NCI-H774 (cell line): ENCODE measurements at places on chromosomes 2 and 18.

DNA sequence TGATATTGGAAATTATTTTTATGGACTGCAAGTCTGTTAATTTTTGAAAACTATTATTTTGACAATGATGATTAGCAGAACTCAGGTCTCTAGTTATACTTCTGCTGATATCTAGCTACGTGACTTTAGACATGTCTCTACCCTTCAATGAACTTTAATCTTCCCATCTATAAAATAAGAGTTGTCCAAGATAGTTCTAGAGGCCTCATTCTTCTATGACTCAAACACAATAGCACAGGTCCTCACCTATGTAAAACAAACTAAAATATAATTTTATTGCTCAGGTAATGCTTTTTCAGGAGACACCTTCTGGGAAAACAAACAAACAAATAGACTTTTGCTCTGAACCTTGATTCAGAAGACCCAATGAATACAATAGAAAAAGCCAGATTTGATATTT is 544.4 kb upstream of the SETBP1 start:
- no peak for DNase-seq

DNA sequence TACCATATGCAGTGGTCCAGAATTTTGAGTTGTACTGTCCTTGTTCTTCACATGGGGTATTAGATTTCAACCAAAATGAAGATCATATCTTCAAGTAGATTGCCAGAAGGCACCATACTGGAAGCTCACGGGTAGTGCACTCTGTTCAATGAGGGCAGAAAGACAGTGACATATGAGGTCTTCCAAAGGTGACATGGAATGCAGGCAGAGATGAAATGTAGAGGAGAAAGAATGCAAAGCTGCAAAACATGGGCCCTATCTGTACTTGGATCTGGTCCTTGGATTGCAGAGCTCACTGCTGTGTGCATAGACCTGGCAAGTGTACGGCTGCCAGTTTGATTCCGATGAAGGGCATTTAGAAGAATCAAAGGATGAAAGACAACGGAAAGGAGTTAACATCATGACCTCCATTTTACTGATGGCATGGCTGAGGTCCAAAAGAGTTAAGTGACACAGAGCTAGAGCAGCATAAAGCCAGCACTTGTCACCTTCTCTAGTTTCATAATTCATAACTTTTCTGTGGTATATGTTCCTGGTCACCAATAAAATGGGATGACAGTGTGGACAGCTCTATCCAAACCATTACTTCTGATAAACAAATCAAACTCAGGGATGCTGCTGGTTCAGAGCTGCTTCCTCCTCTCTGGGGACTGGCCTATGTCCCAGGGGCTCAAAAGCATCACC is 64.7 kb downstream of the BCL2 start:
- DNase-seq: no peak

- DNase-seq: no peak
Observed at GRCh38 chr2:208195531-208195930, 5.7 kb upstream of the C2orf80 start.

GRCh38 chr2:187383043-187383800 is 64.8 kb downstream of the CALCRL start:
- DNase-seq: no peak

DNA sequence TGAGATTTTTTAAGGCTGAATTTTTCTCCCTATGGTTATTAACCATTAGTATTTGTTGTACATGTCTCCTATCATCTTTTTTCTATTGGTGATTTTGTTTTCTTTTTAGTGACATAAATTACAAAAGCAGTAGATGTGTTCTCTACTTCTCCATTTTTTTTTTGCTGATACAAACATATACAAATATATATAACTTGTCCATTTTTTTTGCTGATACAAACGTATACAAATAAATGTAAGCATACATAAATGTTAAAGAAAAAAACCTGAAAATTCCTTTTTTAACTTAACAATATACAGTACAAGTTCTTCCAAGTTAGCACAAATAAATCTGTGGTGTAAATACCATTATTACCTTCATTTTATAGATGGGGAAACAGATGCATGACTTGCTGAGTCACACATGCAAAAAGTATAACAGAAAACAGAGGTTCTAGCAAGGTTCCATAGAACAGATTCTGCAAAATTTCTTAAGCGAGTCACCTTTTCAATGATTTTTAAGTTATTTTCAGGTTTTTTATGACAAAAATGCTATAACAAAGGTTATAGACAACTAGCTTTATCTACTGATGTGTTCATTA is 2.1 kb downstream of the MSGN1 start:
- DNase-seq: no peak

DNA sequence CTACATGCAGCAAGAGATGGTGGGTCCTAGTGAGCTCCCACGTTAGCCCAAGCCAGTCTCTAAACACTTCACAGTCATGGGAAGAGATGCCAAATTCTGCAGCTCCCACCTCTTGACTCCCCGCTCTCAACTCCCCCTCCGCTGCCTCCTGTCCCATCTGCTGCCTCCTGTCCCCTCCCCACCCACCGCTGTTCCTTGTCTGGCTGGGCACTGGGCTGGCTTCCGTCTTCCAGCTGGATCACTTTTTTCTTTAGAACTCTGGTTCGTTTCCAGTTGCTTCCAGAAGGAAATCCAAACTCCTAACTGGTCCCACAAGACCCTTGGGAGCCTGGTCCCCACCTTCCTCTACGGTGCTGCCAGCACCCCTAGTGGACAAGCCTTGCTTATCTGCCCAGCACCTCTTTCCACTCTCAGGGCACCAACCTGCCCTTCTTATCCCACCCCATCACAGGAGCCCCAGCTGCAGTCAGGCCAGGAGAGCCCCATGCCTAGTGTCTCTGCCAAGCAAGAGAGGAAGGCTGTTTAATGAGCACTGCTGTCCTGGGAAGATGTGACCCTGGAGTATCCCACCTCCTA is 12.1 kb upstream of the TWIST2 start:
- DNase-seq: no peak

GRCh38 chr2:2581331-2582159 is 250.5 kb upstream of the MYT1L start:
- DNase-seq: no peak

DNA sequence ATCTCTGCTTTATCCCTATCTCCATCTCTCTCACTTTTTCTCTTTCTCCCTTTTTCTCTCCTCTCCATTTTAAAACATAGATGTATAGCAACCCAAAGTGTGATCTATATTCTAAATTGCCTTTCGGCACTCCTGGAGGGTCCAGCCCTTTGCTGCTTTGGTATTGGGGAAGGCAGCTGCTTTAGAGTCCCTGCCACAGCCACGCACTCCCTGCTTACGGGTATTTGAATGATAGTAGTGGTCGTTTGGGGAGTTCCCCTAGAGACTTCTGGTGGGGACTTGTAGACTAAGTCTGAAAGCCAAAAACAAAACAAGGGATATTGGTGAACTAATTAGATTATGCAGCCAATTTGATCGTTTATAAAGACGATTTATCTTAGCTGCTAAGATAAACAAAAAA is 11.9 kb downstream of the QPCT start:
- no peak for DNase-seq

GRCh38 chr2:57105694-57106093 is 921.9 kb downstream of the CCDC85A start:
- no peak for DNase-seq

DNA sequence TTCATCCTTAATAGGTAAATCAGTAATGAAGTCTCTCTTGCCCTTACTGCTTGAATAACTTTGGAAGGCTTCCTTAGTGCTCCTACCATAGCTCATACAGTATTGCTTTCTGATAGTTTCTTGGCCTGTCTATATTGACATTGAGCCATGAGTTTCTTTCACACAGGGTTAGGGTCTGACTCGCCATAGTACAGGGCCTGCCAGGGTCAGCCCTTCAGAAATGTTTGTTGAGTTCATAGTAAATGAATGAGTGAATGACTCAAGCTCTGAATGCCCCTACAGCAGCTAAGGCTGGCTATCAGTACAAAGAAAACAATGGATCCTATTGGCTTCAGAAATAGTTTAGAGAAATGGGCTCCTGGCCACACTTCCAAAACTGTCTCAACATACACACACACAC is 65.0 kb upstream of the LRATD1 start:
- no peak for DNase-seq

GRCh38 chr2:140865837-140866236 is 1265.0 kb downstream of the LRP1B start:
- no peak for DNase-seq

GRCh38 chr18:70380915-70381896 is 92.4 kb downstream of the SOCS6 start:
- DNase-seq: peak; percentile 57
